ENCODE measurements at places on chromosomes 12 and 14. TPM values are rescaled to one million over a fixed set of nuclear protein-coding genes. Genes with fewer than 3 reads are reported as not detected.

- DNase-seq = no peak
Observed at GRCh38 chr12:79547044-79547734, 143.6 kb downstream of the PAWR start.

DNA sequence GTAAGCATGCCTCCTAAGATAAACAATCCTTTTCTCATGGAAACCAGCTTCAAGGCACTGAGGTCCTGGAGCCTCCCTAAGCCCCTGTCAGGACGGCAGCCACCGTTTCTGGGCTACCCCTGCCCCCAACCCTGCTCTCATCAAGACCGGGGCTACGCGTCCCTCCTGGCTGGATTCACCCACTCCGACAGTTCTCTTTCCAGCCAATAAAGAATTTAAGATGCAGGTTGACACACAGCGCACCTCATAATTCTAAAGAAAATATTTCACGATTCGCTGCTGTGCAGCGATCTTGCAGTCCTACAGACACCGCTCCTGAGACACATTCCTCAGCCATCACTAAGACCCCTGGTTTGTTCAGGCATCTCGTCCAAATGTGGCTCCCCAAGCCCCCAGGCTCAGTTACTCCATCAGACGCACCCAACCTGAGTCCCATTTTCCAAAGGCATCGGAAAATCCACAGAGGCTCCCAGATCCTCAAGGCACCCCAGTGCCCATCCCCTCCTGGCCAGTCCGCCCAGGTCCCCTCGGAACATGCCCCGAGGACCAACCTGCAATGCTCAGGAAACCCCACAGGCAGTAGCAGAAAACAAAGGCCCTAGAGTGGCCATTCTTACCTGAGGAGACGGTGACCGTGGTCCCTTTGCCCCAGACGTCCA, 336.3 kb downstream of the TMEM121 start:
- DNase-seq = no peak

MYL6B gene
- 5.9 TPM for total RNA-seq

- DNase-seq = no peak
Observed at GRCh38 chr14:88955455-88955854, 131.0 kb downstream of the TTC8 start.

DNA sequence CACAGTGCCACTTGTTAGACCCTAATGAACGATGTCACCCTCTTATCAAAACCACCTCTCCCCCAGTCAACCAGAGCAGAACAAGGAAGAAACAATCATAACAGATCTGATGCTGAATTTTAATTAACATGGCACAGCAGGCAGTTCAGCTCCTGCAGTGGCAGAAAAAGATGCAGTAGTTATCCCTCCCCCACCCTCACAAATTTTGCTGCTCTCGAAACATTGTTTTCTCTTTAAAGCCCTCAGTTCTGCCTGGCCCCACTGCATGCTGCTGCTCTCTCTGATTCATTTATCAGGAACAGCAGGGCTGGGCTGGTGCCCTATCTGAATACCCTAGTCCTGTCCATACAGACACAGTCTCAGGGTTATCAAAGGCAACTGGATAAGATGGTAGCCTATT, 12.2 kb downstream of the CCDC175 start:
- no peak for DNase-seq

DNA sequence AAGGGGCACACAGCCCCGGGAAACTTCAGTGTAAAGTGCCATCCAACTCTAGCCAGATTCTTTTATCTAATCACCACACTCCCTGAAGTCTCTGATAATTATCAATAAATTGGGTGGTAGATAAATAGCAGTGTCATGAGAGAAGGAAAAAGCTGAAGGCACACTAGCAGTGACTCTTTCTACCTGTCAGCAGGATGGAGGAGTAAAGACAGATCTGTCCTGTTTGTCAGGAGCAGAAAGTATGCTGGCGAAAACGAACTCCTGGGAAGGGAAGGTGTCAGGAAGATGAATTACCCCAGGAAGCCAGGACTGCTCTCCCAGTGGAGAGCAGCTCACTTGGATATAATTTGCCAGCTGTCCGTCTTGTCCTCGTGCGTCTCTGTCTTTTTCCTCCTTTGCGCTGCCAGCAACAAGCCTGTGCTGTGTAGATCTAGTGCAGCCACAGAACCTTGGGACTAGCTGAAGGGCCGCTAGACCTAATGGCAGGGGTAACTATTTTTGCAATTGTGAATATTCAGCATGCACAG, 981.9 kb downstream of the DIO2 start:
- no peak for DNase-seq
